Right lung (tissue), 10 donors: ENCODE measurements at places on chromosomes 5 and 9. TPM values are rescaled to one million over a fixed set of nuclear protein-coding genes. Genes with fewer than 3 reads are reported as not detected.

Gene PCDHA11
- 0.74 TPM for polyA plus RNA-seq

Gene TRAF2
- polyA plus RNA-seq, result 16.5 TPM

Gene RNF183
- 0.34 TPM for polyA plus RNA-seq

Gene SVEP1
- 15.8 TPM for polyA plus RNA-seq

Gene IFNA21
- polyA plus RNA-seq, result not detected

Gene SLC27A6
- polyA plus RNA-seq, result 6.0 TPM

Gene WNK2
- polyA plus RNA-seq, result 4.6 TPM

Gene TMEM252
- polyA plus RNA-seq, result 2.0 TPM
